ENCODE measurements at places on chromosomes 2 and 18.

GRCh38 chr18:4299395-4299794, 155.7 kb downstream of the DLGAP1 start:
- DNase-seq = no peak

DNA sequence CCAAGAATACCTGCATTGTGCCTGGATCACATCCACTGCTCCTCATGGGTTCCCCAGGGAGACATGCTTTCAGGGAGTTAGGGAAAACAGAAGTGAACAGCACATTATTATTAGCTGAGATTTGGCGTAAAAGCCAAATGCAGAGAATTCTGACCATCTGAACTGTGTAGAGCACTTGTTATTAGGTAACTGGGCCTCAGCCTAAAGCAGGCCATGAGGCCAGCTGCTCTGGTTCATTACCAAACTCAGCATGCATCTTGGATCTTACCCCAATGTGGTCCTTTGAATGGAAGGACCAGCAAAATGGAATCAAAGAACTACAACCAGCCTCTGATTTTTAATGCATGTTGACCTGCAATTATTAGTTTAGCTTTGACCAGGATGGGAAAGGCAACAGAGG, 322.3 kb downstream of the KCNS3 start:
- no peak for DNase-seq

- no peak for DNase-seq
These were observed 90.3 kb downstream of the SP3 start for GRCh38 chr2:173874894-173875237.

DNA sequence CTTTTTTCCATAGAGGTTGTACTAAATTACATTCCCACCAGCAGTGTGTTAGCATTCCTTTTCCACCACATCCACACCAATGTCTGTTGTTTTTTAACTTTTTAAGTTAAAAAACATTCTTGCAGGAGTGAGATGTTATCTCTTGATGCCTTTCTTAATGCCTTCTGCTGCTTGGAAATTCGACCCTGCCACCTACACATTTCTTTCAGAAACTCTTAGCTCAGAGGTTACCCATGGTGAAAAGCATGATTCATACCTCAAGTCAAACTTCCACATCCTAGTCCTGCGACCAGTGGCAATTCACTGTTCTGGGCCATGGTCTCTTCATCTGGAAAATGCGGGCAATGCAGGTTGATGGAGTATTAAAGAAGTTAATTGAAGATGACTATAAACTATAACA, 12.7 kb upstream of the HNMT start:
- DNase-seq = no peak

GRCh38 chr2:232351686-232352510, 26.7 kb upstream of the ALPP start:
- DNase-seq = no peak

DNA sequence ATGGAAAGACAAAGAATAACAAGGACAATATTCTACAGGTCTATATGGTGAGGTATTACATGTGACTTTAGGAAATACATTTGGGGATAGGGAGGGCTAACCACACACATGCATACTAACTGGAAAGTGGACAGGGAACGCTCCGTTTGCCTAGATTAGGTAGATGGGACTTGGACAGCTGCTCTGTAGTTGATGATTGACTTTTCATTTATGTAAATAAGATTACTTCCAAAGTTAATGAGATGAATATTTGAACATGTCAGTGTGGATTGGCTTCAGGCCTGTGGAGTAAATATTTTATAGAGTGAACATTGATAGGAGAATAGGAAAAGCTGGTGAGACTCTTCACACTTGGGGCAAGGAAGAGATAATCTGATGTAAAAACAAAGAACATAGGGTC, 142.0 kb downstream of the NCK2 start:
- DNase-seq = no peak

- peak; percentile 26 for DNase-seq
These were observed 3.9 kb downstream of the CHST10 start for GRCh38 chr2:100413571-100413970.

DNA sequence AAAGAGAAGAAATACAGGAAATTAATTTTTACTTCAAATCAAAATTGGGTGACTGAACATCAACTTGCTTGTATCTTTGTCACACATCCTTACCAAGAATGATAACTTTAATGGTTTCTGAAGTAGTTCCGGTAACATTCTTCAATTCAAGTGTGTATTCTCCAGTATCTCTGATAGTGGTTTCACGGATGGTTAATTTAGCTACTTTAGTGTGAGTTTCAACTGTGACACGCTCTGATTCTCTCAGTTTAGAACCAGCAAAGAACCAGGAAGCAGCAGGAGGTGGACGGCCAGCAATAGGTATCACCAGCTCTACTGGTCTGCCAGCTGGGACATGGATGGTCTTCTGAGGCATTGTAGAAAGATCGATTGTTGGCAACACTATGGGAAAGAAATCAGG, 62.3 kb downstream of the PLEKHA3 start:
- no peak for DNase-seq

DNA sequence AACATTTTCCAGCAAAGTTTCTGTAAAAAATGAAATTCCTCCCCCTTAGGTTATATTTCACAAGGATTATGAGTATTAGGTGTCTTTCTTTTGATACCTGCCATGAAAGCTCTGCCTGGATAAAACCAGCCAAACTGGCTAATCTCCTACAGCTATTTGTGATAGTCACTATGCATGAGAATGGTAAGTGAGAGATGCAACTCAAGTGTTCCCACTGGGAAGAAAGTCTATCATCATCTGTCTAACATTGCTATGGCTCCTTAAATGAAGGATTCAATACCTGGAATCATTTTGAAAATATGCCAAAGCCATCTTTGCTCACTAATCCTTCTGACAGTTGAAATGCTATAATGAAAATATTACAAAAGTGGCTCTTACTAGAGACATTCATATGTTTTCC, 339.9 kb upstream of the LRRTM4 start:
- DNase-seq = no peak

DNA sequence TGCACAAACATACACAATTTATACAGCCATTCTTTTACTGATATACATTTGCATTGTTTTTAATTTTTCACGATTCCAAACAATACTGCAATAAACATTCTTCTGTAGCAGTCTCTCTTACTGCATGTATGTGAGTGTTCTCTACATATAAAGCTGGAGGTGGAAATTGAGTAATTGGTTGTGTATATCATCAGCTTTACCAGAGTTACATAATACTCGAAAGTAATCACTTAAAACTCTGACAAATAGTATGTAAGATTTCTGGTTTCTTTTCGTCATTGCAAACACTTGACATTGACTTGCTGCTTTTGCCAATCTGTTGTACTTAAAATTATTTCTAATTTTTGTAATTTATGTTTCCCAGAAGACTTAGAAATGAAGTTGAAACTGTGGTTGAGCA, 110.2 kb downstream of the TDRD15 start:
- DNase-seq = no peak

- peak; percentile 16 for DNase-seq
These were observed 1.3 kb downstream of the ATP8B1 start for GRCh38 chr18:57801761-57802212.

DNA sequence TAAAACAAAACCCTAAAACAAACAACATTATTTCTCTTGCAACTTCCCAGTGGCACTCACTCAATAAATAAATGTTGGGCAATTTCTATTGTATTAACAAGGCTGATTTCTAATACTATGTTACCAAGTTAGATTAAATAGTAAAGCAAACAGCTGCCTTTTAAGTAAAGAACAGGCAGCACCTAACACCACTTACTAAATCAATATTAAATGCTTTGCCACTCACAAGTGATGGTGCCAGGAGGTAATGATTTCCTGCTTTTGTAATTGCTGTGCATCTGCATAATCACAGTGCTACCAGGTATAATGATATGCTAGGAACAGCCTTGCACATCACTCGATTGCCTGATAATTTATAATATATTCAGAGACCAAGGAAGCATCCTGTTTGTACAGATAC, 276.5 kb downstream of the NBAS start:
- no peak for DNase-seq

DNA sequence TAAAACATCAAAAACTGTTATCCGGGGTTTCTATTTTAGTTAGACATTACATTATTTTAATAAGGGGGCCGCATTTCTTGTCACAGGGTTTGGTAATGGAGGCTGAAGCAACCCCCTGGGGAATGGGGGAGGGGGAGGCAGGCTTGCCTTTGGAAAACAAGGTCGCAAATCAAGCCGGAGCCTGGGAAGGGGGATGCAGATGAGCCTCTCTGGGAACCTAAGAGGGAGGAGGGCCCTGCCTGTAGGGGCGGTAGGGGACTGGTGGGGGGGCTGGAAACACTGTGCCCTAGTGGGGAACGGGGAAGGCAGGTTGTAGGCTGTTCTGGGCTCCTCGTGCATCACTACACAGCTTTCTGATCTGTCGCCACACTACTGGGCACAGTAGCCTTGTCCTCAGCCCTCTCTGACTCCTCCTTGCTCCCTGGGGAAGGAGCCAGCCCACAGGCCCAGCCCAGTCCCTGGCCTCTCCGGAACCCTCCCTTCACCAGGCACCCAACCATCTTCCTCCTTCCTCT, 170.2 kb upstream of the SMAD2 start:
- peak; percentile 66 for DNase-seq

DNA sequence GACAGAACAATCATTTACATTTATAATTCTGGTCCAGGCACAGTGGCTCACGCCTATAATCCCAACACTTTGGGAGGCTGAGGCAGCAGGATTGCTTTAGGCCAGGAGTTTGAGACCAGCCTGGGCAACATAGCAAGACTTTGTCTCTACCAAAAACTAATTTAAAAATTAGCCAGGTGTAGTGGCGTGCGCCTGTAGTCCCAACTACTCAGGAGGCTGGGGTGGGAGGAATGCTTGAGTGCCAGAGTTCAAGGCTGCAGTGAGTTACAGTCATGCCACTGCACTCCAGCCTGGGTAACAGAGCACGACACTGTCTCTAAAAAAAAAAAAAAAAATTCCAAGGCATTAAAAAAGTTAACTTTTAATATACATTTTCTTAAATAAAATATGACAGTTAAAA, 88.1 kb downstream of the PLEKHM3 start:
- DNase-seq = no peak

GRCh38 chr2:132955871-132956615, 286.0 kb upstream of the LYPD1 start:
- DNase-seq = no peak

DNA sequence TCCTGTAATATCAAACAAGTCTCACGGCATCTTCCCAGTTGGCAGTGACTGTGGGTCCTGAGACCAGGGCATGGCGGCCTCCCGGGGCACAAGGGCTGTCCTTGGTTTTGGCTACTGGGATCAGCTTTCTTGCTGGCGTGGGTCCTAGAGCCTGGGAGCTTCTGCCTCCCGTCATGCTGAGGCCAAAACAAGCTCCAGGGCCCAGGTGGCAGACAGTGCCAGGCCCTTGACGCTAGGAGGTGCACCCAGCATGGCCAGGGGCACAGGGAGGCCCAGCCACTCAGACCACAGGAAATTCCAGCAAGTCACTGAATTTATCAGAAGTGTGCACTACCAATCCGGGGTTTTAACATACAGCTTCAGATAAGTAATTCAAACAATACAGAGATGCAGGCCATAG, 184.7 kb downstream of the EIPR1 start:
- no peak for DNase-seq

Measured in ELF-1 (cell line).